ENCODE measurements at places on chromosomes 11 and 22.

DNA sequence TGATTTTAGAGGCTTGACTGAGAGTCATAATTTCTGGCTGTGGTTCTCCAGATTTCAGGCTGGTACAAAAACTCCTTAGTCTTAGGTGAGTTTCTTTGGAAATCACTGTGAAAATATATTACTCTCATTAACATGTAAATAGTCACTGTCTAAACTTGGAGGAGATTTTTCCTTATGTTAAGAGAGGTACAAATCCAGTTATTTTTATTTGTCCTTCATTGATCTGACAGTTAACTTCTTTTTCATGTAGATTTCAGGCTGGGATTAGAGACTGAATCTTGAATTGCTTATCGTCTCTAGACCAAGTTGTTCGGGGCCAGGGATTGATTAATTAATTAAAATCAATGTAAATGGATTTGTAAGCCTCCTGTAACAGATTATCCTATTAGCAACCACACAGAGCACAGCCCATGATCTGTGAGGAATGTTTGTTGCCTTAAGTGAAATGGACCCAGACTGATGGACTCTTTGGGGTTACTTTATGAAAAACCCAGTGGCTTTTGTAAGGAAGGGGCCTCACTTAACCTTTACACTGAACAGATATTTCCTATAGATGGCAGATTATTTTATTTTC lies 21.1 kb downstream of the TEAD1 start:
- no peak for DNase-seq

- DNase-seq = peak; percentile 86
These were observed 1.2 kb upstream of the TYMP start for GRCh38 chr22:50530877-50531545.

DNA sequence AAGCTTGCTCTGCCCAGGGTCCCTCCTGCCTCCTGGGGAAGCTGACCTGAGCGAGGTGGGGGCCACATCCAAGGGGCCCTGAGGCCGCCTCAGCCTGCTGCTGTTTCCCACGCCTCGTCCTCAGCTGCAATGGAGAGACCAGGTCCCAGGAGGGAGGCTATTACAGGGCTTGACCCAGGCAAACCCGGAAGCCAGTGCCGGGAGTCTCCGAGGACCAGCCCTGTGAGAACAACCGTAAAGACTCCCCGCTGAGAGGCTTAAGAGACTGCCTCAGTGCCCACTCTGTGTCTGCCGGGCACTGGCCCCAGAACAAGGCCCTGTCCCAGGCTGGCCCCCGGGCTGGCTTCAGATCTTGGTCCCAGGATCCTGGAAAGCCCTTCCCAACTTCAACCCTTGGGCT lies 124.3 kb upstream of the FGF3 start:
- peak; percentile 80 for DNase-seq

DNA sequence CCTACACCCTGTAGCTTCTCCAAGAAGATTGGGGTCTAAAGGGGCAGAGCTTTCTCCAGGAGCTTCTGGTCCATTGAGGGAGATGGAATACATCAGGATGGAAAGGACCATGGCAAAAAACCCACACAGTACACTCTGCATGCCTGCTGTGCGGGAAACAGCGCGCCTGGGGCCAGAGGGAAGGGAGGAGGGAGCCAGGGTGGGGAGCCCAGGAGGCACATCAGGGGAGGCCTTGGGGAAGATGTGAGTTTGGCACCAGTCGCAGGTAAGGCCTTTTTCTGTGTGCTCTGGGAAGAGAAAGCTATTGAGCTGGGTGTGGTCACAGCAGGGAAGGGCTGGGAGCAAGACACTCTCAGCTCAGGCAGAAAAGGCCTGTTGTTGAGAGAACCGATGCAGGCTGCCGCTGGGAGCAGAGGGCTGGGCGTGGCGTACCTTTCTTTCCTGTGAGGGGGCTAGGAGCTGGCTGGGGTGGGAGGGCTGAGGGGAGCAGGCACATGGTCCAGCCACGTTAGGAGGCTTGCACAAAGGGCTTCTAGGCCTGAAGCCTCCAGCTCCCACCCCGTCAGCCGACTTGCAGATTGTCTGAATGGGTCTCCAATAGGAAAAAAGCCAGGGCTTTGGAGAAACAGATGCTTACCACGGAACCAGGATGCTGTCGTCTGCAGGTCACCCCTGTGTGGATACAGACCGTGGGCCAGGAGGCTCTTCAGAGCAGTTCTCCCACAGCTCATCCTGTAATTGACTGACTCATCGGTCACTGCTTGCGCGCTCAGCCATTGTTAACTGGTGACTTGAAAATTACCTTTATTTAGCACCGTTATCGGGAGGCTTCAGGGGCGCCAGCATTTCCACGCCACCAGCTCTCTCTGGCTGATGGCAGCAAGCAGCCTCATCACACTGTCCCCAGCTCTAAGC lies 237.3 kb downstream of the ST3GAL4 start:
- no peak for DNase-seq

GRCh38 chr11:120197977-120198376 lies 12.9 kb upstream of the OAF start:
- no peak for DNase-seq

GRCh38 chr22:30646518-30647160 lies 11.1 kb downstream of the SLC35E4 start:
- no peak for DNase-seq

DNA sequence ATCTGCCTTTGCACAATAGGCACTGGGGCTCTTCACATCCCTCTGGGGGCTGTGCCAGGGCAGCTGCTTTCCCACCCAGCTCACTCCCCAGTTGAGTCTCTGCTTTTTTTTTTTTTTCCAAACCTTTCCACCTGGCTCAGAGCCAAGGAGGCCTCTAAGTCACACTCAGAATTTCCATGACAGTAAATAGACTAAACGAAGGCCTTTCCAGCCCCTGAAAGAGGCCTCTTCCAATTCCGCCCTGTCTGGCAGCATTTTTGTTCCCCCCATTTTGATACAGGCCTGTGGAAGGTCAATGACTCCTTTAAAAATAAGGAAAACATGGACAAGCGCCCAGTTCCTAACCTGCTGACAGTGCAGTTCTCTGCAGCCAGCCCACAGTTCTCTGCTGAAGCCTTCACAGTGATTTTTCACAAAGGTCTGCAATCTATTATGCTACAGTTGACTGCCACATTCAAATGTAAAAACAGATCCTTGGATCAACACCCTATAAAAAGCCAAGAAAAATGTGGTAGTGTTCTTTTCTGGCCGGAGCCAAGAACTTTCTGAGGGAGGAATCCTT lies 107.5 kb upstream of the SESN3 start:
- peak; percentile 55 for DNase-seq

GRCh38 chr11:77126156-77126775 lies 1.8 kb upstream of the MYO7A start:
- DNase-seq = no peak

DNA sequence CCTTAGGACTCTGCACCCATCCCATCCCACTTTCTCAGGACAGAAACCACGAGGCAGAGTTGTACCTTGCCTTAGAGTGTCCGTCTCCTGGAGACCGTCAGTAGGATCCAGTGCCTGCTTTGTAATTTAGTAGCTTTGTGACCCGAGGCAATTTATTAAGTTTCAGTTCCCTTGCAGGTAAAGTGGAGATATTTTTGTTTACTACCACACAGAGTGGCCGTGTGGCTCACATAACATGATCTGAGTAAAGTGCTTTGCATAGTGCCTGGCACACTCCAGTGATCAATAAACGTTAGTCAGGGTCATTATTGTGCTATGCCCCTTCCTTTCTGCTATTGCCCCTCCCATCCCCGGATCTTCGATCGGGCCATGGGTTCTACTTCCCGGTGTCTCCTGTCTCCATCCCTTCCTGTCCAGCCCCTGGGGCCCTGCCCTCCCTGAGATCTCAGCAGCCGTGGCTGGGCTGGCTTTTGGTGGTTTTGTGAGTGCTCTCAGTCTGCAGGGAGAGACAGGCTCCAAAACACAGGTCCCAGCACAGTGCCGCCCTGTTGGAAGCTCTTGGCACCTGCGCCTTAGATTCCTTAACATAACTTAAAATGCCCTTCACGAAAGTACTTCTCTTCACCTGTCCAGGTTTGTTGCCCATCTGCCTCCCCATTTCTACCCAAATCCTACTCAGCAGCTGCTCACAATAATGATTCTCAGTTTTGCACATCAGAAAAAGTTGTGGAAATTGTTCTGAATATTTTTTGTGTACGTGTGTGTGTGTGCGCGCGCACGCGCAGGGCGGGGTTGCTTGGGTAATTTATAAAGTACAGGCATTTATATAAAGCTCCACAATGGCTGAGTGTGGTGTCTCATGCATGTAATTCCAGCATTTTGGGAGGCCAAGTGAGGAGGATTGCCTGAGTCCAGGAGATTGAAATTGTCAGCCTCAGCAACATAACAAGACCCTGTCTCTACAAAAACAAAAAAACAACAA lies 753.7 kb downstream of the NTM start:
- no peak for DNase-seq

DNA sequence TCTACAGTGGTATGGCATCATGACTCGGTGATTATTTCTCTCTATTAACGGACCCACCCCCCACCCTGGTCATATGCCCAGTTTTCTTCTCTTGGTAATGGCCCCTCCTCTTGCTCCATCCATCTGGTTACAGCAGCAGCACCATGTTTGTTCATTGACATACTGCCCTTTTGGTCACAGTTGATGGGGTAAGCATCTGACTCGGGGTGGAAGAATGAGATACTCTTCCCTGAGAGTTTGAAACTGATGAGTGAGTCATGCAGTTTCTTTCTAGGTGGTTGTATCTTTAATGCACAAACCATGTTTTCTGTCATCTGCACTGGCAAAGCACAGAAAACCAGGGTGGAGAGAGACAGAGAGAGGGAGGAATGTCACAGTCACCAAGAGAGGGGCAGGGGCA lies 126.0 kb downstream of the SYN3 start:
- no peak for DNase-seq

DNA sequence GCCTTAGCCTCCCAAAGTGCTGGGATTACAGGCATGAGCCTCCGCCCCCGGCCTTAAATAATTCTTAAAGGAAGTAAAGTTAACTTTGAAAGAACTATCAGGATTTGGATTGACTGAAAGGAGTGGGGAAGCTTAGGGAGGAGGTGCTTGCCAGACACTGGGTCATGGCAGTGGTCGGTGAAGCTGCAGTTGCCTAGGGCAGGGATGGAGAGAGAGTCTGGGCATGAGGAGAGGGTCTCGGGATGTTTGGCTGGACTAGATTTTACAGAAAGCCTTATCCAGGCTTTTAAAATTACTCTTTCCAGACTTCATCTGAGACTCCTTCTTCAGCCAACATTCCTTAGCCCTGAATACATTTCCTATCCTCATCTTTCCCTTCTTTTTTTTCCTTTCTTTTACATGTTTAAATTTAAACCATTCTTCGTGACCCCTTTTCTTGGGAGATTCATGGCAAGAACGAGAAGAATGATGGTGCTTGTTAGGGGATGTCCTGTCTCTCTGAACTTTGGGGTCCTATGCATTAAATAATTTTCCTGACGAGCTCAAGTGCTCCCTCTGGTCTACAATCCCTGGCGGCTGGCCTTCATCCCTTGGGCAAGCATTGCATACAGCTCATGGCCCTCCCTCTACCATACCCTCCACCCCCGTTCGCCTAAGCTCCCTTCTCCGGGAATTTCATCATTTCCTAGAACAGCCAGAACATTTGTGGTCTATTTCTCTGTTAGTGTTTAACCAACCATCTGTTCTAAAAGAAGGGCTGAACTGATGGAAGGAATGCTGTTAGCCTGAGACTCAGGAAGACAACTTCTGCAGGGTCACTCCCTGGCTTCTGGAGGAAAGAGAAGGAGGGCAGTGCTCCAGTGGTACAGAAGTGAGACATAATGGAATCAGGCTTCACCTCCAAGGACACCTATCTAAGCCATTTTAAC lies at the start of gene NNMT:
NNMT (plus strand) TSS at position 724 of the 929 bp plus-strand sequence; CDS start at position 882, 158 bp downstream.
- peak; percentile 56 for DNase-seq

DNA sequence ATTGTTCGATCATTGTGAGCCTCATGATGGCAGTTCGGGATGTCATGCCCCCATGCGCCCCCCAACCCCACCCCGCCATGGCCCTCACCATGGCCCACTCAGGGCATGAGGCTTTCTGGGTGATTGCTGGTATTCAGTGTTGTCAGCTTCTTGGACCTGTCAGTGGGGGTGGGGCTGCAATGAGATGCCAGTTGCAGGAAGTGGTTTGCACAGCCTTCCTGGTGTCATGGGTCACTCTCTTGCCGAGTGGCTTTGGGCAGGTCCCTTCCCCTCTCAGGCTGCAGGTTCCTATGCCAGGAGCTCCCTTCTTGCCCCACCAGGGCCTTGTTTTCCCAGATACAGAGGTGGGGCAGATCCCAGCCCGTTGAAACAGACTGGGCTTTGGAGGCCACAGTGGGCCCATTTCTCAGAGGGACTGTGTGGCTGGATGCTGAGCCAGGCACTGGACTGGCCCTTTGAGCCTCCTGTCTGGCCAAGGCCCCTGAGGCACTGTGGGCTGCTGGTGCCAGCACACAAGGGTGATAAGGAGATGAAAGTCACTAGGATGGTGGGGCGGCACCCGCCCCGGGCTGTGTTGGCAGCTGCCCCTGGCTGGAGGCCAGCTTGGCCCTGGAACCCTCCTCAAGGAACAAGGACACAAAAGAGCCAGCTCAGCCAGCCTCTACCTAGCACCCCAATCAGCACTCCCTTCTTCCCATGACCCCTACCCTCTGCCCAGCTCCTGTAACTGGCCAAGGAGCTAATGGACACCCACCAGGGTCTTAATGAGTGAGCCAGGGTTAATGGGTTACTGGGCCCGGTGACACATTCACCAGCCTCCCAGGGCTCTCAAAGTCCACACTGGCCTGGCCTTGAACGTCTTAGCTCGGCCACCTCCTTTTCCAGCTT lies 1.5 kb upstream of the GGT1 start:
- no peak for DNase-seq

- no peak for DNase-seq
These were observed 56.1 kb downstream of the SYT9 start for GRCh38 chr11:7307836-7308235.

GRCh38 chr11:9852465-9852864 lies 188.6 kb downstream of the SWAP70 start:
- DNase-seq = no peak

- DNase-seq = no peak
These were observed 20.8 kb upstream of the PICALM start for GRCh38 chr11:86089659-86090058.

GRCh38 chr11:635945-636510 lies 1.0 kb upstream of the DRD4 start:
- no peak for DNase-seq

DNA sequence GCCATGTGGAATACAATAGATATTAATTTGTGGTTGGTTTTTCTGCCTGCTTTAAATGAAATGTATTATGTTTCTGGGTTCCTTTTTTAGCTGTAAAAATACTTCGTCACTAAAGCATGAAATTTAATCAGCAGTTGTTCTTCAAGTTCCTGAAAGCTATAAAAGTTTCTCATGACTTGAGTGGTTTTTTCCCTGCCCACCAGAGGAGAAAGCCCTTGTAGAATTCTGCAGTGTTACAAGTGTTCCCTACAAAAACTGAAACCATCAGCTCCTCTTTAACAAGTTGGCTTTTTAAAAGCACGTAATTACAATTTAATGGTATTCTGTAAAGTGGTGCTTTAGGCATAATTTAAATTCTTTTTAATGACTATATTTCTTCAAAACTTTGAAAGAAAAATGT lies 56.2 kb downstream of the PANX1 start:
- no peak for DNase-seq
